ENCODE measurements at places on chromosomes 4 and X.

GRCh38 chrX:105738162-105738561, 84.2 kb upstream of the NRK start:
- DNase-seq, result no peak

DNA sequence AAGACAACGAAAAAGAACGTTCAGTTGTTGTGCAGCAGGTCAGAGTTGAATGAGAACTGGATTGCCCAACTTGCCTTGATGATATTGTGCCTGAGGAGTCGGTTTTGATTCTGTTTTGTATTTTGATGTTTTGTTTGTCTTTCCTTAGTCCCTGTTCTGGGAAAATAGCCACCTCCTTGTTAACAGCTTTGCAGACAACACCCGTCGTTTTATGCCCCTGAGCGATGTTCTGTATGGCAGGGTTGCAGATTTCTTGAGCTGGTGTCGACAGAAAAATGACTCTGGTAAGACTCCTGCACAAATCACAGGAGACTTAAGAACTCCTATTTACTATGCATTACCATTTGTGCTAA, 4.5 kb downstream of the BST1 start:
- DNase-seq, result no peak

DNA sequence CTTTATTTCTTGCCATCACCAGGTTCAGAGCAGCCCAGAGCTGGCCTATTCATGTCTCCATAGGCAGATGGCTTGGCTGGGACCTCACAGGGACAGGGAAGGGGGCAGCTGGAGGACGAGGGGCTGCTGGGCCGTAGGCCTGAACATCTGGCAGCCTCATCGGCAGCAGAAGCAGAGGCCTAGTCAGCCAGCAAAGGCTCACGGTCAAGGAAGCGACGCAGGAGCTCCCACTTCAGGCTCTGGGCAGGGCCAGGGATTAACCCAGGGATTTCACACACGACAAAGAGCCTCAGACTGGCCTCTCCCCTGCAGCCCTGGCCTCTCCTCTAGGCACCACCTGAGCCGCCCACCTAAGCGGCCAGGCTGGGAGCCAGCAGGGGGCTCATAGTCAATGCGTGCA, 46.0 kb upstream of the MAN2B2 start:
- no peak for DNase-seq

DNA sequence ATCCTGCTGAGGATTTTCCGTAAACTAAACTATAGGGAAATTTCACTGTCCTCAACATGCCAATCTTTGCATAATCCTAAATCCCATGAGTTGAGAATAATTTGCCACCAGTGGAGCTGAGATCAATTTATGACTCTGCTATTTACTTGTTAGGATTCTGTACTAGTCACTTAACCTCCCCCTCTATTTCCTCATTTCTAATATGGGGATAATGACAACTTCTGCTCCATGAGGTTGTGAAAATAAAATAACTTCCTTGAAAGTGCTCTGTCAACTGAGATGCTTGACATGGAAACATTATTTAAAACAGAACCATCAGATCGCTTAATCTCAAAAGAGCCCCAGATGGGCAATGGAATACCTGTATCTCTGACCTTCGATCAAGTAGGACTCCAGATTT, 2.6 kb upstream of the FGF16 start:
- no peak for DNase-seq

DNA sequence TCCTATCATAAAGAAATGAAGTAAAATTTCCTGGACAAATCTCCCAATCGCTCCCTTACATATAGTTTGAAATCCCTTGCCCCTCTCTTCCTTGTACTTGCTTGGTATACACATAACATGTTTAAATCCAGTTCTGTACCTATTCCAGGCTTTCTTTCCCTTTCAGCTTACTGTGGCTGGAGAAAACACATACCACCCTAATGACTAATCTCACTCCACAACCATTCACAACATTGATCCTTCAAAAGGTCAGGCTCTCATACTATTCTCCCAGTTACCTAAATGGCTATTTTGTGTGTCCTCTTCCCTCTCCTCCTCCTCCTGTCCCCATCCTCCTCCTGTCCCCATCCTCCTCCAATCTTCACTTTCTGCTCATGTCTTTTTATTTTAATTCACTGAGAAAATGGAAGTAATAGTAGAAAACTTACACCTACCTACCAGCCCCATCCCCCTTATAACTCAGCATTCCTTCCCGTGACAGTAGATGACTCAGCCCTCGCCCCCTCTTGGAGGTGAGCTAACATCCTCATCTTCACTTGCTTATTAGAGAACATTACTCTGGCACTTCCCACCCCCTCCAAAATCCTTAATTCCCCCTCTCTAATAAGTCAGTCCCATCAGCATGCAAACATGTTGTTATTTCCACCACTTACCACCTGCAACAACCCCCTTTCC, 77.5 kb downstream of the IL15 start:
- no peak for DNase-seq

Measured in NCI-H1930 (cell line).